ENCODE measurements at places on chromosomes 3 and 15.

- no peak for DNase-seq
Observed at GRCh38 chr3:195752546-195753331, 32.0 kb downstream of the MUC20 start.

DNA sequence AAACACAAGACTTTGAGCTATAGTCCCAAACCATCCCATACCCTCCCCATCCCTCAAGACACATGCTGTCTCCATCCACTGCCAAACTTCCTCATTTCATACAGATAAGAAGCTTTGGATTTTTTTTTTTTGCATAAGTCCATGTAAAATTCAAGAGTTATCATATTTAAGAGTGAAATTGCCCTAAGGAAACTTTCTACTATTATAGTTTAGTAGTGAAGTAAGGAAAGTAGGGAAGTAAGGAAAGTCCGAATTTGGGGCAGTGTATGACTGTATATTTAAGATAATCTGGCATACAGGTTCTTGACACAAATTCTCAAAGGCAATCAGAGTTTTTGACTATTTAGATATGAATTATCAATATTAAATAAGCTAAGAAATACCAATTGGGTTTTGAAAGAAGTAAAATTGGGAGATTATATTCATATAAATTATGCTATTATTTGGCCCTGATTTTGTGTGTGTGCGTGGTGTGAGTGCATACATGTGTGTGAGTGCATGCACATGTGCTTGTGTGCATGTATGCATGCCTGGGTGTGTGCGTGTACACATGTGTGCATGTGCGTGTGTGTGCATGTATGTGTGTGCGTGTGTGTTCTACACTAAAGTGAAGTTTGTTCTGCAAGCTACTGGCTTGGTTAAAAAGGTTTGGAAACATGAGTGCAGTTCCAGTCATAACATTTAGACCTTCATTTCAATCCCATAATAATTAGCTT is 83.6 kb upstream of the MBNL1 start:
- DNase-seq, result no peak

GRCh38 chr3:9525078-9525477 is 28.5 kb downstream of the LHFPL4 start:
- no peak for DNase-seq

DNA sequence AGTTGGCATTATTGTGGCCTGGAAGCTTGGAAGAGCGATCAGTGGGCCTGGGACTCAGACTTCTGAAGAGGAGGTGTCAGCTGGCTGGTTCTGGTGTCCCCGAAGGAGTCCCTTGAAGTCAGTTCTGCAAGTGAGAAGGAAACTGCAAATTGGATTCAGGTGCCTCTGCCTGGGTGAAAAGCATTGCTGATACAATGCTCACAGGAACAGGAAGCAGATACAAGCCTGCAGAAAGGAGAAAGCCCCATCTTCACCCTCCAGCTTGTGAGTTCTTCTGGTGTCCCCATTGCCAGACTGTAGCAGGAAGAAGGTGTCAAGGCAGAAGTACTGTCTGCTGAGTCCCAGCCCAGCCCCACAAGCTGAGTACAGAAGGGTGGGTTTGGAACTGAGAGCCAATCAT is 271.3 kb downstream of the PLOD2 start:
- DNase-seq, result no peak

- peak; percentile 65 for DNase-seq
Observed at GRCh38 chr3:132253262-132253878, 63.8 kb upstream of the ACP3 start.

DNA sequence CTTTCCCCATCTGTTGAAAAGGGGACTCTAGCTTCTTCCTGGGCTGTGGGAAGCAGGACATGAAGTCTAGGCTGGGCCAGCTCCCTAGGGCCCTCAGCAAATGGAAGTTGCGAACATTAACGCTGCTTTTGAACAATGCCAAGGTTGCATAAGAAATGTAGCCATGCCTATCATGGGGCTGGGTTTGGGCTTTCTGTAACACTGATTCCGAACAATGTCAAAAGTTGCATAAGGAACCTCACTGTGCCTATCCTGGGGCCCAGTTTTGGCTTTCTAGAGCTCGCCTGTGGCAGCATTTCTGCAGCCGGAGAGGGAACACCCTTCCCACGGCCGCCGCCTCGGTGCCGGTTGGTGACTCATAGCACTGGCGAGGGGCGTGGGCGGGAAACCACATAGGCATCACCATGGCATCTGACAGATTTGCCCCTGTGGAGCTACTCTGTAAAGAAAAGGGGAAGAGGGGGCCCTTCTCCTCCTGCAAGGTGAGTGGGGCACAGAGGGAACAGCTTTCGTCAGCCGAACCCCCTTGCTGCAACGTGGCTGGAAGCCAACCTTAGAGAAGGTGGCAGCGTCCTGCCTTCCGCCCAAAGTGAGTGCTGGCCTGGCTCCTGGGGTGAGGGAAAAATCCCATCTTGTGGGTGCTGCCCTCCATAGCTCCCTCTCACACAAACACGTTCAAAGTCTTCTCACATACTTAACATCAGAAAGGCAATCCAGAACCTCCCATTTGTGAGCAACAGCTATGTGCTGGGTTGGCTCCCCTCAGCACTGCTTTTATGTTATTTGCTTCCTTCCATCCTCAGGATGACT is 46.6 kb upstream of the ATP2B2 start:
- peak; percentile 72 for DNase-seq

DNA sequence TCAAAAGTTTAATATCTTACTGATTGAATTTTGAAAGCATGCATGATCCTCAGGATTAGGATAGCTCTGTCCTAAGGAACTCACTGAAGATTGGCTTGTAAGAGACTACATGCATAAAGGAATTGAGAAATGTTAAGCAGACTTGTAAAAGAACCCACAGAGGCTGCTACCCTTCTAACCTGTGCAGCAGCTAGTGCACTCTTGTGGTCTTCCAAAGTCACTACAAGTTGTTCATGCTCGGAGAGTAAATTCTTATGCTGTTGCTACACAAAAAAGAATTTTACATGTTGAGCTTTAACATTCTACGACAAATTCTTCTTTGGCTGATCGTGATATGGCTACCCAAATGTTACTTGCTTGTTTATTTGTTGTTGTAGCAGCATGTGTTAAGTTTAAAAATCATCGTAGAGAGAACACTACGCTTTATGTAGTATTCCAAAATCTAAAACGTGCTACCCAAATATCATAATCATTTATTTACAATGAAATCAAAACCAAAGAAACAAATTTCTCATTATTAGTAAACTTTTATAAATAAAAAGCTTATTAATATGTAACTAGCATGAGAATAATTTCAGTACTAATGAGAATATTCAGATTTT is 55.0 kb downstream of the GOLIM4 start:
- DNase-seq, result peak; percentile 73

DNA sequence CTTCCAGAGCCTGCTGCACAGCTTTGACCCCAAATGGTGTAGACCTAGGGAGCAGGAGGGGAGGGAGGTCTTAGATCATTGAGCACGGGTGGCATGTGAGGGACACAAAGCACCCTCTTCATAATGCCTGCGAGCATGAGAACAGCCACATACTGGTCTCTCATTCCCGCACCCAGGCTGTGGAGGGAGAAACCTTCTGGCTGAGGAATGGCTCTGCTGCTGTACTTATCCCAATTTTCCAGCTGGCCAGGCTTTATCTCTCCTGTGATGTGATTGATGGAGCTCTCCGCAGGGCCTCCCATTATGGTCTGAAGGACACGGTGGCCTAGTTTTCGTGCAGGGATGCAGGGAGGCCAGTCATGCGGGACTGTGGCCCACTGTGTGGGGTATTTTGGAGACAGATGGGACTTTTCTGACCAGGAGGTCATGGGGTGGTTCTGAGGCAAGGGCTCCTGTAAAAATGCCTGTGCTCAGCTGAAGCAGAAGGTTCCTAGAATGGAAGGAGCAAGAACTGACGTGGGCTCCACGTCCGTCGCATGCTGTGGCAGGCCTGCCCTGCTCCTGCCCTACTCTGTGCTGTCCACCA is 251.5 kb downstream of the PLCL2 start:
- DNase-seq, result no peak

DNA sequence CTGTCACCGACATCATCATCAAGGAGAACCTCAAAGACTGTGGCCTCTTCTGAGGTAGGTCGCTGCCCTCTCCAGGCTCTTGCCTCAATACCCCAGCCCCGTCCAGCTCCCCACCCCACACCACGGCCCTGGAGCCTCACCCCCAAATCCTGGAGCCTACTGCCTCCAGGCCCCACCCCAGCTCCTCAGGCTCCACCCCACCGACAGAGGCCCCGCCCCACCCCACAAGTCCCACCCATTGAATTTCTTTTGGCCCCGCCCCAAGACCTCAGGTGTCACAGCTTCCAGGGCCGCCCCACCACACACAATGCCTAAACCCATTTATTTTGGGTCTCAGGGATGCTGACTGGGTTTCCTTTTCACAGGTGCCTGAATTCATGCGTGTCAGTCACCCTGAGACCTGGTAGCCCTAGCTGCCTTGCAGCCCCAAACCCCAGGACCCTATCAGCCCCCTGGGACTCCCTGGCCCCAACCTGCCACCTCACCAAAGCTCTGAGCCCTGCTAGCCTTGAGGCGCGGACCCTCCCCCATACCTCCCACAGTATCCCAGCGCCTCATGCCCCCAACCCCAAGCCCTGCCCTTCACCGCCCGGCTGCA is 3.6 kb downstream of the GNAT1 start:
- DNase-seq, result no peak

DNA sequence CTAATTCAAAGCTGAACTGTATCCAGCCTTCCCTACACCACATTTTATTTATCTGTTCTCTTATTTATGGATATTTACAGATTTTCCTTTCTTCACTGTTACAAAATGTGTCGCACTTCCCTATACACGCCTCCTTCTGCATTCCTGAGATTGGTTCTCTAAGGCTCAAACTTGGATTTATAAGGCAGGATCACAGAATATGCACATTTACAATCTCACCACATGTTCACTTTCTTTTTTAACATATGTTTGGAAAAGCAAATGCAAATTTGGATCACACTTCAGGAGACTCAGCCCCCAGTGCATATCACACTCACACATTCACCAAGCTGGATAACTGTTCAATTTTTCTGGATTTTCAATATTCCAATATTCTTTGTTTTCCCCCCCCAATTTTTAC is 31.8 kb upstream of the ARHGEF3 start:
- no peak for DNase-seq

GRCh38 chr3:106129939-106130338 is 261.1 kb upstream of the CBLB start:
- no peak for DNase-seq

- DNase-seq, result no peak
Observed at GRCh38 chr3:66047311-66048050, 8.8 kb upstream of the MAGI1 start.

GRCh38 chr3:55486857-55487380 is at the start of gene WNT5A:
WNT5A (minus strand) TSS chr3:55487306; CDS start chr3:55486985, 321 bp downstream.
- no peak for DNase-seq

DNA sequence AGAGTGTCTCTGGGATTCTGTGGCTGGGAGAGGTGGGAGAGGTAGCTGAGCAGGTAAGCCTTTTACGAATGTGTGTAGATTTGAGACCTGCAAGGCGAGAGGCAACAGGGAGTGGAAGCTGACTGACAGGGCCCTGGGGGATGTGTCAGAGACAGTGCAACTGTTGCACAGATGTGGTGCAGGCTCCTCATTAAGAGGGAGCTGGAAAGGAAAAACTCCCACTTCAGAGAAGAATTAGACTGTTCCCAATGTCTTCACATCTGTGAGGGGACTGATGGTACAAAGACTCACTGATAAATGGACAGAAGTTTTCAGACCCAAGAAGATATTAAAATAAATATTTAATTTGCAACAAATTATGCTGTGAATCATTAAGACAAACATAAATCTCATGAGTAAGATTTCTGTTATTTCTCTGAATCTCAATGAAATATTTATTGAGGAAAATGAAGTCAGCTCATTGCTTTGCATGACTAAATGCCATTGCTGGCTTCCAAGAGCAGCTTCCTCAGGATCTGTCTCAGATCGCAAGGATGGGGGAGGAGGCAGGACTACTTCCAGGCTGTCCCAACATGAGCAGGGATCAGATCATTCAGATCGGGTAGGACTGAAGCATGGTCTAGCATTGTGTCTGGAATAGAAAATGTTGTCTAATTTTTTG is 127.3 kb upstream of the ROPN1 start:
- no peak for DNase-seq

GRCh38 chr3:32002561-32003368 is 21.2 kb downstream of the ZNF860 start:
- DNase-seq, result no peak
